ENCODE measurements at places on chromosomes 3 and 15. TPM values are rescaled to one million over a fixed set of nuclear protein-coding genes. Genes with fewer than 3 reads are reported as not detected.

DNA sequence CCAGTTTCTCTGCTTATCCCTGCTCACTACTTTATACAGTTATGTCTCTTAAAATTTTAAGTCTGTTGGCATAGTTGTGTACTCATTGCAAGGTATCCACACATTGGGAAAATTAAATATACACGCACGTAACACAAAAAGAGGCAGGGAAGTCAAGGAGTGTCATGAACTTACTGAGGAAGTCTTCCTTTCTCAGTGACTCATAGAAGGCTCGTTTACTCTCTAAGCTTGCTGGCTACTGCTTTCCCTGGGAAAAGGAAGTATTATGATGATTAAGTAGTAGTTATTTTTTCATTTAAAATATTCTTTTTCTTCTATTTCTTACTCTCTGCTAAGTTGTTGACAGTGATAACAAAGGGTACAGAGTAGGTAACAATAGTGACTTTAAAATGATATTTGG lies 287.3 kb downstream of the UBE2E2 start:
- no peaks in the 10 kb centered on the region for H3K36me3 ChIP-seq
- no peaks in the 10 kb centered on the region for H3K4me1 ChIP-seq
- H3K4me3 ChIP-seq, result no peak overlapping the region
- H3K27me3 ChIP-seq, result no peaks in the 10 kb centered on the region

CASR gene
- not detected for total RNA-seq

GRCh38 chr15:78768531-78769408 lies 42.5 kb downstream of the ADAMTS7 start:
- no peak overlapping the region for H3K4me3 ChIP-seq
- no peaks in the 10 kb centered on the region for H3K27me3 ChIP-seq
- H3K36me3 ChIP-seq, result no peaks in the 10 kb centered on the region
- DNase-seq, result no peak
- no peaks in the 10 kb centered on the region for H3K4me1 ChIP-seq

DNA sequence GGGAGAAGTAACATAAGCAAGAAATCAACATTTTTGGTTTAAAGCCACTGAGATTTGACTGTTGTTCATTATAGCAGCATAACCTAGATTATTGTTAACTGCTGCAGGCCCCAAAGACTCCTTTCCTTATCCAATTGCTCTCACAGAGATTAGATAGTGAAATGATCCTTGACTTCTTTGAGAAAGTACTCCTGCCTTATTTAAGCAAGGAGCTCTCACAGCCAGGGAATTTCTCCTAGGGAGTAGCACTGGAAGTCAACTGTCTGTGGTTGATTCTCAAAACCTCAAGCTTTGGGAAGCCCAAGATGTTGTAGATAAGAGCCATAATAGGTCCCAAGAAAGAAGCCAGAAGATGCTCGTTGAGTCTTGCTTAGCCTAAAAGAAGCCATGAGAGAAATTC lies 151.8 kb upstream of the TSC22D2 start:
- H3K36me3 ChIP-seq, result no peaks in the 10 kb centered on the region
- H3K27me3 ChIP-seq, result no peaks in the 10 kb centered on the region
- no peak for DNase-seq
- H3K27ac ChIP-seq, result no peak overlapping the region
- H3K4me3 ChIP-seq, result no peak overlapping the region
- no peaks in the 10 kb centered on the region for H3K4me1 ChIP-seq

RTP3 gene
- total RNA-seq, result not detected

GOLGA8F gene
- total RNA-seq, result not detected

- no peaks in the 10 kb centered on the region for H3K27me3 ChIP-seq
- H3K27ac ChIP-seq, result peak overlapping the region; percentile 65
- no peak for DNase-seq
- H3K4me1 ChIP-seq, result peaks cover 18% of the 10 kb centered on the region
- no peaks in the 10 kb centered on the region for H3K36me3 ChIP-seq
These were observed 1.2 kb upstream of the RUBCN start for GRCh38 chr3:197737749-197738462.

DNA sequence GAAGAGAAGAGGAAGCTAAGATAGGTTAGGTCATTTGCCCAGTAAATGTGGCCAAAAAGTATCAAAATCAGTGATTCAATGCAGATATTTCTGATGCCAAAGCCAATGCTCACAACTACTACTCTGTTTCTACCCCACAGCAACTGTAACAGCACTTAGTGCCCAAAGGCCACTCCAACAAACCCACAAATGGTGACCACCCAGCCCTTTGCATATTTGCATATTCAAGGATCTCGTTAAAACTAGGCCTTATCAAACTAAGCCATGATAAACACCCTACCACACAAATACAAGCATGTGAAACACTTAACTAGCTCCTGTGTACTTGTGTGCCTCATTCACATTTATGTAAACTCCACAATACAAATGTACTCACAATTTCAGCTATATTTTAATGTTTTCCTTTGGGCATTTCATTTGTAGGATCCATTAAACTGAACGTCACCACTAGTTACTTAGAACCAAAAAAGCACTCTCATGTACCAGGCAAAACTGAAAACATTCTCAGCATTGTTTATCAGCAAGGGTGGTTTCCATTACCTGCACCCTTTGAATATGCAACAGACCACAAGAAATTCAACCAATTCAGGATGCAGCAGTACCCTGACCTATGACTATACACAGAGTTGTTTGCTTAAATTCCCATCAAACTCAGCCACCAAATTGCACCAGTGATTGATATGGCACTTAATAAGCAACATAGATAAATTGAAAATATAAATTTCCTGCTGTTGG lies 111.2 kb upstream of the STT3B start:
- no peaks in the 10 kb centered on the region for H3K27me3 ChIP-seq
- no peak overlapping the region for H3K4me3 ChIP-seq
- no peak overlapping the region for H3K27ac ChIP-seq
- DNase-seq, result no peak

PPM1L gene
- total RNA-seq, result 3.8 TPM

GRCh38 chr3:105354429-105354828 lies 12.3 kb upstream of the ALCAM start:
- DNase-seq, result no peak
- H3K36me3 ChIP-seq, result no peaks in the 10 kb centered on the region
- no peaks in the 10 kb centered on the region for H3K4me1 ChIP-seq
- H3K4me3 ChIP-seq, result no peak overlapping the region
- H3K27ac ChIP-seq, result no peak overlapping the region

CELF6 gene
- 0.53 TPM for total RNA-seq

DNA sequence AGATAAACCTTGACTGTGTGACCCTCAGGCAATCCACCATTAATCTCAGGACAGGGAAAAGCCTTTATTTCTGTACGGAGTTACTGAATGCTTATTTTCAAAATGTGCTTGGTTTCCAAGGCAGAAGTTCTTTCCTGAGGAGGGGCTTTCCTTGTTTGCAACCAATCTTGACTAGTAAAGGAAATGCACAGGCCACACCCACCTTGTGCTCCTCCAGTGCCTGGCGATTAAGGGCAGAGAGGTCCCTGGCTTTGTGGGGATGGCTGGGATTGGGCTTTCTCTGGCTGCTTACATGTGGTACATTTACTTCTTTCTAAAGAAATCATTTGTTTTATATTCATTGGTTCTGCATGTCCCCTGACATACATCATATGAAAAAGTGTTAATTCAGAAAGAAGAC lies 47.8 kb downstream of the ZNF621 start:
- H3K4me1 ChIP-seq, result no peaks in the 10 kb centered on the region
- H3K27ac ChIP-seq, result no peak overlapping the region
- DNase-seq, result no peak
- no peaks in the 10 kb centered on the region for H3K36me3 ChIP-seq

GRCh38 chr3:55160241-55160983 lies 232.6 kb upstream of the LRTM1 start:
- no peak overlapping the region for H3K27ac ChIP-seq
- no peak for DNase-seq
- H3K4me3 ChIP-seq, result no peak overlapping the region
- no peaks in the 10 kb centered on the region for H3K36me3 ChIP-seq
- no peaks in the 10 kb centered on the region for H3K4me1 ChIP-seq
- no peaks in the 10 kb centered on the region for H3K27me3 ChIP-seq

CCNB2 gene
- 30.3 TPM for total RNA-seq

DNA sequence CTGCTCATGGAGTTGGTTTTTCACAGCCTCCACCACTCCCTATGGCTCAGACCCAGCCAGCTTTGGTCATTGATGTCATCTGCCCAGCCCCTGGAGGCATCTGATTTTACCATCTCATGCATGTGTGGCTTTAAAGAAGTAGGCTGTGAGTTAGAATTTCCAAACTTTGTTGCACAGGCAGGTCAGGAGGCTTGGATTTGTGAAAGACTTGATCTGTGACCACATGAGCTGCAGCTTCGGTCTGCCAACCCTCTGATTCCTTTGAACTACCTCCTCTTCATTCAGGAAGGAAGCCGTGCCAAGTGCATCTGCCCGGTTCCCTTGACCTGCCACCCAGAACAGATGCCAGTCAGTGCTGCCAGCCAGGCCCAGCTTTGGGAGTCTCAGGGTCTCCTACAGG lies 9.2 kb downstream of the CTXND1 start:
- H3K36me3 ChIP-seq, result no peaks in the 10 kb centered on the region
- H3K27me3 ChIP-seq, result no peaks in the 10 kb centered on the region
- H3K4me3 ChIP-seq, result no peak overlapping the region
- no peaks in the 10 kb centered on the region for H3K4me1 ChIP-seq
- no peak overlapping the region for H3K27ac ChIP-seq

XCR1 gene
- total RNA-seq, result not detected

ZNF197 gene
- 13.8 TPM for total RNA-seq

GRCh38 chr3:60633644-60634043 lies 617.6 kb downstream of the FHIT start:
- H3K4me1 ChIP-seq, result no peaks in the 10 kb centered on the region
- H3K27ac ChIP-seq, result no peak overlapping the region
- no peak overlapping the region for H3K4me3 ChIP-seq

DNA sequence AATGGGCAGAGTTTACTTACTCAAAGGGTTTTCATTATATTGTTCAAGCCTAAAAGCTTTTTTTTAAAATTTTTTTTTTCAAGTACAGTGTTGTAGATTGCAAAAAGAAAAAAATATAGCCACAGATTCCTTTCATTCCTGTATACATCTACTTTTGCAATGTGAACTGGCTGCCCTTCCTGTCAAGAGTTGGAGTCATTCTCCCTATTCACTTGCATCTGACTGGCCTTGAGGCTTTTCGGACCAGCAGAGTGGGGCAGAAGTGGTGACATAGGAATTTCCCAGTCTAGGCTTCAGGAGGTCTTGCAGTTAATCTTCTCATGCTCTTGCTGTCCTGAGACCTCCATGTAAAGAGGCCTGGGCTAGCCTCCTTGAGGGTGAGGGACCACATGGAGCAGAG lies 218.3 kb upstream of the CFAP20DC start:
- H3K4me3 ChIP-seq, result no peak overlapping the region
- no peaks in the 10 kb centered on the region for H3K4me1 ChIP-seq
- no peak overlapping the region for H3K27ac ChIP-seq
- H3K36me3 ChIP-seq, result no peaks in the 10 kb centered on the region

RFTN1 gene
- total RNA-seq, result 125 TPM

PLS1 gene
- 3.7 TPM for total RNA-seq

CCR3 gene
- not detected for total RNA-seq

GRCh38 chr3:66265649-66266048 lies 44.8 kb downstream of the SLC25A26 start:
- H3K27me3 ChIP-seq, result no peaks in the 10 kb centered on the region
- no peaks in the 10 kb centered on the region for H3K36me3 ChIP-seq
- no peak overlapping the region for H3K27ac ChIP-seq
- DNase-seq, result no peak
- no peaks in the 10 kb centered on the region for H3K4me1 ChIP-seq
- no peak overlapping the region for H3K4me3 ChIP-seq

GRCh38 chr3:95312650-95313049 lies 1249.8 kb downstream of the NSUN3 start:
- no peaks in the 10 kb centered on the region for H3K27me3 ChIP-seq
- no peak overlapping the region for H3K27ac ChIP-seq
- no peak for DNase-seq
- no peaks in the 10 kb centered on the region for H3K4me1 ChIP-seq

- no peaks in the 10 kb centered on the region for H3K27me3 ChIP-seq
- no peak for DNase-seq
- no peak overlapping the region for H3K27ac ChIP-seq
- no peak overlapping the region for H3K4me3 ChIP-seq
These were observed 65.1 kb downstream of the HMCES start for GRCh38 chr3:129343643-129344360.

TMEM212 gene
- total RNA-seq, result not detected

DNA sequence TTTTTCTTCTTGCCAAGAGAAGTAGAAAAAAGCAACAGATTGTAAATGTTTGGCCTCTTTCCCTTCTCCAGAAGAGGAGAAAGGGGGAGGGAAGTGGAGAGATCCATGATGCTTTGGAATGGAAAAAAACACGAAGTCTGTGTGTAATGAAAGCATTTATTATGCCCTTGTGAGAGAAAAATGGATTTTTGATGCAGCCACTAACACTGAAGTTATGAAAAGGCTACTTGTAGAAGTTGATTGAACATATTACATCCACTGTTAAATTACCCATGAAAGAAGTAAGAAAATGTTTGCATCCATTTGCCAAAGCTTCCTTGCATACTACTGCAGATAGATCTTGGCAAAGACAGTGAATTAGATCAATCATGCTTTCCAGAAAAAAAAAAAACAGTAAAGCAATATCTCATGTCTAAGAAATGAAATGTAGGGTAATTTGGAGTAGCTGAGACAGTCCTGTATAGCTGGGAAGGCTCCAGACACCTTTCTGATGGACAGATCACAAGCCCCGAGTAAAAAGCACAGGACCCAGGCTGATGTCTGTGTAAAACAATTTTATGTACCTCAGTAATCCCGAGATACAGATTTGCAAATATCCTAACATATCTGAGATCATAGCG lies 295.5 kb downstream of the PLOD2 start:
- H3K27ac ChIP-seq, result no peak overlapping the region
- DNase-seq, result no peak
- no peak overlapping the region for H3K4me3 ChIP-seq
- H3K27me3 ChIP-seq, result no peaks in the 10 kb centered on the region
- H3K36me3 ChIP-seq, result no peaks in the 10 kb centered on the region

DNA sequence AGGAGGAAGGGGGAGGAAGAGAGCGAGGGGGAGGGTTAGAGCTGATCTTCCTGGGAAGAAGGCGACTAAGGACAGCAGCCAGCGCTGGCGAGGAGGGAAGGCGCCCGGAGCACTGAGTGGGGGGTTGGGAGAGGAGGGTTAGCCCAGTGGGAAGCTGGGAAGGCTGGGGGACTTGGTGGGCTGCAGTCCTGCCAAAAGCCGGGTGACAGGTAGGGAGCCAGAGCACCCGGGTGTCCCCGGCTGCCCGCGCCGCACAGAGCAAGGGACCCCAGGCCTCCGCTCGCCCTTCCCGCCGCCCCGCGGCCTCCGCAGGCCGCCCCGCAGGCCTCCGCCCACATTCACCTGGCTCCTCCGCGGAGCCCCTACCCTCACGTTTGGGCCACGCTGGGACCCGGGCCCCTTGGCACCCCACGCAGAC lies 448 bp downstream of the SLC12A8 start:
- no peaks in the 10 kb centered on the region for H3K36me3 ChIP-seq
- H3K4me3 ChIP-seq, result no peak overlapping the region
- H3K4me1 ChIP-seq, result peaks cover 7% of the 10 kb centered on the region
- H3K27me3 ChIP-seq, result peaks cover 27% of the 10 kb centered on the region
- DNase-seq, result no peak

DNA sequence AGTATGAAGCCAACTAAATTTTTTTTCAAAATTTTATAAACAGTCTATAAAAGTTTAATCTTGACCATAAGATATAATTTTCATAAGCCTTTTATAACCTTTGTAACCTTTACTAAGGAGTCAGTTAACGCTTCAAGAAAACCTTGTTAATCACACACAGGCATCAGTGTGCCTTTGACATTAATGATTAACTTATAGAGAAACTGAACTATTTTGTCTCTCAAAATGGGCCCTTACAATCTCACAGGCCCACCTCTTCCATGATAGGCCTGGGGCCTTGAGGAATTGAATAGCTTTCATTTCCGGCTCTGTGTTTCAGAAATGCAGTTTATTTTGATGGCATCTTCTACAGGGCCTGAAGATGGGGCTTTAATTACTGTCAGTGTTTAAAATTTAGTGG lies 70.1 kb downstream of the CD200 start:
- no peak for DNase-seq
- H3K4me1 ChIP-seq, result no peaks in the 10 kb centered on the region
- no peaks in the 10 kb centered on the region for H3K36me3 ChIP-seq

Measured in CD8-positive, alpha-beta memory T cell (primary cell).